ENCODE measurements at places on chromosomes 2 and 18.

DNA sequence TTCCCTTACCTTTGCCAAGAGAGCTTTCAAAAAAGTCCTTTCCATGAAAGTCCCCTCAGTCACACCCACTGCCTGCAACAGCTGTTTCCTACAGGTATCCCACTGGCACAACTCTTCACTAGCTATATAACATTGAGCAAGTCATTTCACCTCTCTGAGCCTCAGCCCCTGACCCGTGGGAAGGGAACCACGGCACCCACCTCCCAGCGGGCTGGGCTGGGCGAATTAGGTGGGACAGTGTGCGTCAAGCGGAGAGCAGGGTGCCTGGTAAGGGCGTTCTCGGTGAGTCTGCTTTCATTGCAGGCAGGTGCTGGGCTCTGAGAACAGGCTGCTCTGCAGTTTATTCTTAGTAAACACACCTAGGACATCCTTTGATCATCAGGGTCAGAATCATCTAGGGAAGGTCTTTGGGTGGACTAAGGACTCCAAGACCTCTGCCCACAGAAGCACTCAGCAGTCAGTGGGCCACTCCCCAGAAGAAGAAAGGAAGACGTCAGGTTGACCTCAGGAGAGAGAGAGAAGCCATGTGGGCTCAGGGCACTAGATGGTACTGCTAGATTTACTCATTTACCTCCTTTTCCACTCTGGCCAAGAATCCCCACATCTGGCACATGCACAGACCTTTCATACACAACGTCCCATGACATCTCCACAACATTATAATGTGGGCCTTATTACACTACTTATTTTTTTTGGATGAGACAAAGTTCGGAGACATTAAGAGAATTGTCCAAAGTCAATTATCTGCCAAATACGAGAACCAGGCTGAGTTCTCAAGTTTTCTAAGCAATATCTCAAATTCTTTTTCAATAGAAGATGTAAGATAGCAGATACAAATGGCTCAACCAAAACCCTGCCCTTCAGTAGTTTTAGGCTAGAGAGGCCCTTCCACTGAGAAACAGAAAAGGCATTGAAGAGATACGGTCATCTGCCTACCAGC lies 79.9 kb downstream of the GALNT14 start:
- no peak for DNase-seq

DNA sequence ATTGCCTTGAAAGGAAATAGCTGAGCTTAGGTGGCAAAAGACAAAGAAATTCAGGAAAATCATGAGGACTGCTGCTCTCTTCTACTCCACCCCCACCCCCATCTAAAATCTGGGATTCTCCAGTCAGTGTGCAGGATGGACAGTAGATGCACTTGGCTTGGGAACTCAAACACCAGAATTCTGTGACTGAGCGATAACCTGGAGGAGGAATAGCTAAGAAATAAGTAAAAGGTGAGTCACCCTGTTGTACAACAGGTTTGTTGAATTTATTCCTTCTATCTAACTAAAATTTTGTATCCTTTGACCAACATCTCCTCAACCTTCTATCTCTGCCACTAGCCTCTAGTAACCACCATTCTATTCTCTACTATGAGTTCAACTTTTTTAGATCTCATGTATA lies 1029.9 kb upstream of the ACVR2A start:
- no peak for DNase-seq

GRCh38 chr2:6164986-6165747 lies 473.0 kb downstream of the SOX11 start:
- DNase-seq = no peak

DNA sequence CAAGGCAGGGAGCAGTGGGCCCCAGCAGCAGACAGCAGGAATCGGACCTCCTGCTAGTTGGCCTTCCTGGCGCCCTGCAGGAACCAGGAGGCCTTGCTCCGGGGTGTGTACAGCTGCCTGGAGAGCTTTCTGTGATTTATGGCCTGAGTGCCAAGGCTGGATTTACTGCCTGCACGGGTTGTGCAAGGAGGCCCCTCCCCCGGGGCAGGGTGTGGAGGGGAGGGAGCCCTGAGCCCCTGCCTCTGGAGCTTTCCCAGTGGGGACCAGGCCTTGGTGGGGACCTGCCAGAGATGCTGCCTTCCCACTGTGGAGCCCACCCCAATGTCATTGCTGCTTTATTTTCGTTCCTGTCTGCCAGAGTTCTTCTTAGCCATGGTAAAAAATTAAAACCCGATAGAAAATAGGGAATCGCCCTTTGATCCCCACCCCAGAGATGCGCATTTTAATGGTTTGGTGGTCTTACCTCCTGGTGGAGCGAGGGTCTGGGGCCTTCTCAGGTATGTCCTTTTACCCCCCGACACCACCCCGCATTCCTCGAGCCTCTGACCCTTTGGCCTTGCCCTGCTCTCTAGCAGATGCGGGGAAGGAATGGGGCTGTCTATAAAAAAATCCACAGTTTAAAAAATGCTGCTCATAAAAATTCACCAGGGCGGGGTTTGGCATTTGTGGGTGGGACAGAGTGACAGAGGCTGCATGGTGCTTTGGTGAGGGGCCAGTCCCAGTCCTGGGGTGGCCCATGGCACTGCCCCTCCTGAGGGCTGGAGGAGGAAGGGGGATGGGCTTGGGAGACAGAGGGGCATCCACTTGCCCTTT lies 6.9 kb upstream of the RALB start:
- peak; percentile 19 for DNase-seq

GRCh38 chr18:61086657-61087056 lies 246.6 kb upstream of the CDH20 start:
- DNase-seq = no peak

GRCh38 chr18:35620765-35621164 lies 39.2 kb downstream of the GALNT1 start:
- no peak for DNase-seq

GRCh38 chr2:142521492-142521891 lies 356.0 kb upstream of the KYNU start:
- DNase-seq = no peak

GRCh38 chr2:61660511-61661388 lies 122.6 kb upstream of the XPO1 start:
- DNase-seq = no peak

GRCh38 chr2:100539221-100539620 lies 23.6 kb upstream of the PDCL3 start:
- no peak for DNase-seq

GRCh38 chr2:235716875-235717496 lies 223.1 kb downstream of the AGAP1 start:
- peak; percentile 25 for DNase-seq

- DNase-seq = peak; percentile 9
These were observed 26.8 kb downstream of the LAMA1 start for GRCh38 chr18:7090771-7091170.

DNA sequence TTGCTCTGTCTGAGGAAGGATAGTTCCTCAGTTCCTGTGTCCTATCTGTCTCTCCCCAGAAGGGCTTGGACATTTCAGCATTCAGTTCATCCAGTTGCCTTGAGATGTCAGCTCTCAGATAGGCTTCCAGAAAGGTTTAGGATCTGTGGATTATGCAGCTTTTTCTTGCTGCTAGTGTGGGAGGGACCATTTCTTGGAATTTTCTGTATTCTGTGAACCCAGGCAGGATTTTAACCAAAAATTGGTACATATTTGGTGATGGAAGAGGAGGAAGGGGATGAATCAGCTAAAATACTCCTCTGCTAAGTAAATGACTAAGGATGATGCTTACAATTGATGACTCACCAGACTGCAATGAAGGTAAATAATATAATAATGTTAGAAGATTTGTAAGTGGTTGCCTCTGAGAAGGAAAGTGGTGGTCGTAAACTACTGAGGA lies 58.6 kb upstream of the DOCK10 start:
- DNase-seq = peak; percentile 98

GRCh38 chr2:169478339-169478738 lies 955 bp upstream of the BBS5 start:
- no peak for DNase-seq

DNA sequence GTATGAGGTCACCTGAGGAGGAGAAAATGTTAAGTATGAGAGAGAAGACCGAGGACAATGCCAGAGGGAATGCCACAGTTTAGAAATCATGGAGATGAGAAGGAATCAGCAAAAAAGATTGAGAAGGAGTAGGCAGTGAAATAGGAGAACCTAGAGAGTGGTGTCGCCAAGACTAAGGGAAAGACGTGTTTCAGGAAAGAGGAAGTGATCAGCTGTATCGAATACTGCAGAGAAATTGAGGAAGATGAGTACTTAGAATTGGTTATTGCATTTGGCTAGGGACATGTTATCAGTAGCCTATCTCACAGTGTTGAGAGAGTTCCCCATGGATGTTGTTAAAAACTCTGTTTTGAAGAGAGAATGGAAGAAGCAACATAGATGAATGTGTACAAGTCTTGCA lies 112.3 kb downstream of the GALNT1 start:
- no peak for DNase-seq

DNA sequence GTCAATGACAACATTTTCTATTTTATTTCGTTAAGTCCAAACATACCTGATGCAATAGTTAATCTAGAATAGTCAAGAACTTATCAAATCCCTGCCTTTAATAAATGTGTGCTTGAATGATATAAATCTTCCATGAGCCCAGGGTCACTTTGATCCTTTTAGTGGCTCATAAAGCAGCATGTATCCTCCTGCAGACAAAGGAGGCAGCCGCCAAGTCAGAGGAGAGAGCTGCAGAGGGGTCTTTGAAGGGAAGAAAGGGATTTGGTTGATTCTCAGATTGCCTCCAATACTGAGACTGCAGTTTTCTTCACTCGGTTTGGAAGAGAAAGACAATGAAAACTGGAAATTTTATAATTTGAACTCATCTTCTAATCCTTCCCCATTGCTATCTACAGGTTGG lies 378.4 kb upstream of the PIK3C3 start:
- no peak for DNase-seq

Data from fibroblast of skin of right quadriceps (primary cell).